ENCODE measurements at places on chromosomes 6 and 20.

GRCh38 chr20:25369529-25369928 lies 21.1 kb downstream of the ABHD12 start:
- no peak for DNase-seq

- DNase-seq, result no peak
Observed at GRCh38 chr20:22106308-22106938, 401.0 kb downstream of the PAX1 start.

- no peak for DNase-seq
Observed at GRCh38 chr6:136599329-136600011, 49.2 kb upstream of the MAP7 start.

DNA sequence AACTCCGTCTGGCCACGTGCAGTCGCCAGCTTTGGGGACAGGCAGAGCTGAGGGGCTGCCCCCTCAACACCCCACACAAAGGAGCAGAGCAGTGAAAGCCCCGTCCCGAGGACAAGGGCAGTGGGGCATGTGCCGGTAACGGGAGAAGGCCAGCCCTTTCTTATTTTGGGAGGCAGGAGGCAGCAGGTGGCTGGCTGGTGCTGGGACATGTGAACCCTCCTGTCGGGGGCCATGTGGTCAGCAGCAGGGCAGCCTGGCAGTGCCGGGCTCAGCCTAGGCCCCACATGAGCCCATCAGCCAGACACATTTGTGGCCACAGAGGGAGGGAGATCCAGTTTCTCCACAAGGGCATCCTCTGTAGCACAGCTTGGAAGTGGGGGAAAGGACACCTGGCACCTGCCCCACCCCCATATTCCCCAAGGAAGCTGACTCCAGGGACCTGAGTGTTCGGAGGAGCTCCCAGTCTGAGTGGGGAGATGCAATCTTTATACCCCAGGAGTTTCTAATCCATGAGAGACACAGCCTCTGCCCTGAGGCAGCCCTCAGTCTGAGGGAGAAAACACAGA lies 137.6 kb downstream of the MRPL14 start:
- no peak for DNase-seq
